ENCODE measurements at places on chromosomes 5 and 9.

DNA sequence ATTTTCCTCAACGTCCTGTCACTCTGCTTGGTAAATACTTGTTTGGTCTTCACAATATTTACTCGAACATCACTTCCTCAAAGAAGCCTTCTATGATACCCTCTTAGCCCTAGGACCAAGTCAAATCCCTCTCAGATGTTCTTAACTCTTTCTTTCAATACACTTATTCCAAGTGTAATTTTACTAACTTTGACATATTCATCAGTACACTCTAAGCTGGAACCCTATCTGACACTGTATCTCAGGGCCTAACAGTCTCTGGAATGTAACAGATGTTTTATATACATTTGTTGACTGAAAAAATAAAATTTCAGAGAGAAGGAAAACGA, 19.6 kb downstream of the SIL1 start:
- DNase-seq: no peak

- DNase-seq: no peak
Observed at GRCh38 chr9:69325409-69326212, 596 bp downstream of the ENTREP1 start.

DNA sequence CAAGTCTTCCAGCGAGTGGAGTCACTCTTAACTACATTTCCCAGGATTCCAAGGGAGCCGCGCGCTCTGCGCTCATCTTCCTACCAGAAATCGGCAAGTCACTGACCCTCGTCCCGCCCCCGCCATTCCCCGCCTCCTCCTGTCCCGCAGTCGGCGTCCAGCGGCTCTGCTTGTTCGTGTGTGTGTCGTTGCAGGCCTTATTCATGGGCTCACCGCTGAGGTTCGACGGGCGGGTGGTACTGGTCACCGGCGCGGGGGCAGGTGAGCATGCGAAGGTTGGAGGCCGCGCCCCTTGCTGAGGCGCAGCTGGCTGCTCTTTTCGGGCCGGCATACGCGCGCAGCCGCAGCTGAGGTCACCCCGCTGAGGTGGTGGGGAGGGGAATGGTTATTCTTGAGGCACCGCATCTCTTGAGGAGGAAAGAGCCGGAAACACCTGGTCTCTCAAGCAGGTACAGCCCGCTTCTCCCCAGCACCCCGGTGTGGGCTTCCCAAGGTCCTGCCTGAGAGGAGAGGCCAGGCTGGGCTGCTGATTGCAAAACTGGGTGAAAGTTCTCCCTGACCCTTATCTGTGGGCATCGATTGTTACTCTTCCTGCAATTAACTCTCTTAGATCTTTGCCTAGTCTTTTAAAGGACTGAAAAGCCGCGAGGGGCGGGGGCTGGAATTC, at the start of gene HSD17B4:
TSS of gene HSD17B4 (plus strand) at position 125 of the 667 bp plus-strand sequence. CDS start at position 204, 79 bp downstream.
- DNase-seq: peak; percentile 73

- DNase-seq: peak; percentile 55
Observed at GRCh38 chr9:110626101-110626829, 42.3 kb upstream of the MUSK start.

GRCh38 chr9:32069169-32069813, 315.2 kb upstream of the ACO1 start:
- DNase-seq: no peak

- DNase-seq: no peak
Observed at GRCh38 chr5:40555886-40556285, 123.8 kb upstream of the PTGER4 start.

- no peak for DNase-seq
Observed at GRCh38 chr9:117415358-117415914, 579 bp upstream of the ASTN2 start.

DNA sequence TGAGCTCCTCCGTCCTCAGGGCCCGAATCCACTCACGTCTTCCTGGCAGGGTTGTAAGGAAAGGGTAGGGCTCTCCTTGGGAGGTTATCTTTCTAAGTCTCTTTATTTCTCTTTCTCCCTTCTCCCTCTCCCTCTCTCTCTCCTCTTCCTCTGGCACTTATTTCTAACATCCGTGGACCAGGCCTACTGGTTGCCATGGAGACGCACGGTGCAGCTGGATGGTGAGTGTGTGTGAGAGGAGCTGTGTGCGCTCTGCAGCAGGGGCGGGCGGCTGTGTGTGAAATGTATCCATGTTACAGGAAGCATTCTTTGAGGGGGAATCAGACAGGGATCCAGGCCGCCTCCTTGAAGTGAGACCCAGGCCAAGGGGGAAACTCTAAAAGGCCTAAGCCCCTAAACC, 32.2 kb downstream of the PCDH1 start:
- DNase-seq: no peak

DNA sequence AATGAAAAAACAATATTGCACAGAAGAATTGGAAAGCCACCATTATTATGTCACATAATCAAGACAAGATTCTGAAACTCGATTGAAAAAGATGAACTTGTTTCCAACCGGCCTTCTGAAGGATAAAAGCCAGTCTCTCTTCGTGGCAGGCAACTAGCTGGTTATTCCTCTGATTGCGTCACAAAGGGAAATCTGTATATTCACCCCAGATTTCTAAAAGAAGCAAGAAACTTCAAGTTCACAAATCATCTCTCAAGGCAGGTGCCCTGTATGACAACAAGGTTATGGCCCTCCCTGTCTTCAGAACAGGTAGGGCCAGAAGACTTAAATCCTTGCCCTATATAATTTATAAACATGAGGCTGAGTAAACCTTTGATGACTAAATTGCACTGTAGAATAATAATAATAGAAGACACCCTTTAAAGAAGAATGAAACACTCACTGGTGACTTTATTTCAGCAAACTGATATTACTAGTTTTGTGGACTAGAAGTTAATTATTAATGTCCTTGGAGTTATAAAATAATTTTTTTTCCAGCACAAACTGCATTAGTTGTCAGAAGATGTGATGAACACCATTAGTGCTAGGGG, 2.9 kb upstream of the KLF4 start:
- DNase-seq: no peak

- DNase-seq: no peak
Observed at GRCh38 chr5:123874600-123875201, 362.7 kb downstream of the CSNK1G3 start.

DNA sequence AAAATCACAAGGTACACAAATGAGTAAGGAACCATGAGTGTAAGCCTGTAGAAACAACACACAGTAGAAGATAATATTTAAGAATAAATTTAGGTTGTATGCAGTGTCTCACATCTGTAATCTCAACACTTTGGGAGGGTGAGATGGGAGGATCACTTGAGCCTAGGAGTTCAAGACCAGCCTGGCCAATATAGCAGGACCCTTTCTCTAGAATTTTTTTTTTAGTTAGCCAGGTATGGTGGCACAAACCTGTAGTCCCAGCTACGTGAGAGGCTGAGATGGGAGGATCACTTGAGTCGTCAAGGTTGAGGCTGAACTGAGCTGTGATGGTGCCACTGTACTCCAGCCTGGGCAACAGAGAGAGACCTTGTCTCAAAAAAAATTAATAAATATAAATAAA, 401.2 kb upstream of the RORB start:
- no peak for DNase-seq

DNA sequence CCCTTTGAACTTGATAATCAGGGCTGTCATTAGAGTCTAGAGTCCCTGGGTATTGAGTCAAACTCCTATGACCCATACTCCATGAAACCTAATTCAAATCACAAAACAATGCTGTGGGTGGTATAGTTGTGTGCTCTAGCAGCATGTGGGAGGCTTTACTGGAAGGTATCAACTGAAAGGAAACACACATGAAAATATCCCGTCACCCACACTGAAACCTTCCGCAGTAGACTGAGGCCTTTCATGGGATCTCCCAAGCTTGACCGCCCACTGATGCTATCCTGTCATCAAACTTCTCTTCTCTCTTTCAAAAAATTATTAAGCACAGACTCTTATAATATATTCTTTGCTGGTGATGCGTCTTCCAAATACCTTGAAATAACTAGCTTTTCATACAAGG, 569.1 kb upstream of the MEF2C start:
- DNase-seq: no peak

GRCh38 chr5:123098767-123099513, 9.9 kb downstream of the PRDM6 start:
- no peak for DNase-seq

- DNase-seq: no peak
Observed at GRCh38 chr5:178308541-178309092, 76.0 kb upstream of the PHYKPL start.

- no peak for DNase-seq
Observed at GRCh38 chr5:21573416-21574314, 1279.5 kb downstream of the CDH12 start.

DNA sequence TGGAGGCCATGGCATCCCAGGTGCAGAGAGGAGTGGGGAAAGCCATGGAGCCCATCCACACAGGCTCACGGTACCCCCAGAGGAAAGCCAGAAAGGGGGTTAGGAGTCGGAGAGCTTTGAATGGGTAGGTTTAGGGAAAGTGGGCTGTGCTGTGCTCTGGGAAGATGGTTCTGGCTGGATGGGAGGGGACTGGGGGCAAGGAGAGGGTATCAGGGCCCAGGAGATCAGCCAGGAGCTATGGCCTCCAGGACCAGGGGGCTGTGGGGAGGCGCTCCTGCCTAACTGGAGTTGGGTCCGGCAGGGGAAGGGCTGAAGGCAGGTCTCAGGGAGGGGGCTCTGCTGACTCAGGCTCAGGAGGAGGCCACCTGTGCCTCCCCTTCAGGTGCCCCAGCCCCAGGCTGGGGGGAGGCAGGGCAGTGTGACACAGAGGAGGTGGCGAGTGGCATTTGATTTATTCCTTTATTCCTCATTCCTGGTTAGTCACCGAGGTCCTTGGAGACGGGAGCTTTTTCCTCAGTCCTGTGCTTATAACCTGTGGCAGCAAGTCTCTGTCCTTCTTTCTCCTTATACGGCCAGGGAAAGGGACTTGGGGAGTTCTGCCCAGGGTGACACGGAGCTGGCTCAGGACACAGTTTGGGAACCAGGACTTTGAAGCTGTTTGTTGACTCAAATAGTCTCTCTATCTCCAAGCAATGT, 60.8 kb downstream of the TSTD2 start:
- no peak for DNase-seq

DNA sequence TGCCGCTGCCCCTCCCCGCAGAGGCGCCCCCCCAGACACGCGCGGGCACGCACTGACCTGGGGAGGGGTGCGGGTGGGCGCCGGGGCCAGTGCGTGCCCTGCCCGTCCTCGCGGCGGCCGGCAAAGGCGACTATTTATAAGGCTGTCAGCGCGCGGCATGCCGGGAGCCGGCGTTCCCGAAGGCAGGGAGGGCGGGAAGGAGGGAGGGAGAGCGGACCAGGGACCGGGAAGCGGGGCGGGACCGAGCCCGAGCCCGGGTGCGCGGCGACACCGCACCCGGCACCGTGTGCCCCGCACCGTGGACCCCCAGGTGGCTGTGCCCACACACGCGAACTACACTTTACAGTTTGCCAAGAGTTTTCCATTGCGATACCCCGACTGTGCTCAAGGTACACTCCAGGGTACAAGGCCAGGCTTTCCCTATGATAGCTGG, at the start of gene AK1:
TSS of gene AK1 (minus strand) at position 110 of the 433 bp plus-strand sequence. CDS start 3,058 bp downstream, outside the sequence.
- DNase-seq: no peak

DNA sequence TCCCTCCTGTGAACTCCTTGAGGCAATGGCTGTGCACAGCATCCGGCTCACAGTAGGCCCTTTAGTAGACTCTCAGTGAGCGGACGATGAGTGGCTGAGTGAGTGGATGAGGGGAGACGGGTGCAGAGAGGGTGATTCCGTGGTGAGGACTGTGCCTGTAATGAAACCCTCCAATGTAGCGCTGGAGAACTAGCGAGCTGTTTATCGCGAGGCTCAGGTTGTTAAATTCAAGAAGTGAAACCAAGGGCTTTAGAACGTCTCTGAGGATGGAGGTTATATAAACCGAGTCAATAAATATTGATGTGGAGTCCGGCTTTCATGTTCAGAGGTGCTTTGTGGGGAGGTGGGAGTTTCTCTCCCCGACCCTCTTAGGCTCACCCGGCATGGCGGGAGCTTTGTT, 53.2 kb downstream of the NSG2 start:
- peak; percentile 3 for DNase-seq

DNA sequence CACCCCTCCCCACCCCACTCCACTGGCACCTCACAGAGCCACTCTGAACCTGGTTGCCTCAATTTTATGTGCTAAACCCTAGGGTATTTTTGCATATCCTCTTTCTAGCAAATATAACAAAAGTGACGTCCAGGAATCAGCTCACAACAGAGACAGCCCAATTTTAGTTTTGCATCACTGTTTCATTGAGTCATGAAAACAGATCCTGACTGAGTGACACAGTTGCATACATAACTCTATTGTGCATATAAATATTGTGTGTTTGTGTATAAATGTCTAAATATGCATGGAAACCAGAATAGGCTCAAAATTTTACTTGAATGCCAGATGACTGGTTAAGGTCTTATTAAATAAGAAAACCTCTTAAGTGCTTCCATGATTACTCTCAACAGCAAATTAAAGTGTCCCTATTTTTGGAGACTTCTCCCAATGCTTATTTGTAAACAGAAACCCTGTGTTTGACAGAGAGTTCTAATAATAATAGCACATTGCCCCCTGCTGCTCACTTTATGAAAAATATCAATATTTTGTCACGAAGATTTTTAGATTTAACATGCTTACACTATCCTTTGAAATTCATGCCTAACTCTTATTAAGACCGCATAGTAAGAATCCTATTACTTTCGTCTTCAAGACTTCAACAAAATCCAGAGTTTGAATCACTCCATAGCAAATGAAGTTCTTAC, 75.5 kb upstream of the PRRC1 start:
- no peak for DNase-seq

DNA sequence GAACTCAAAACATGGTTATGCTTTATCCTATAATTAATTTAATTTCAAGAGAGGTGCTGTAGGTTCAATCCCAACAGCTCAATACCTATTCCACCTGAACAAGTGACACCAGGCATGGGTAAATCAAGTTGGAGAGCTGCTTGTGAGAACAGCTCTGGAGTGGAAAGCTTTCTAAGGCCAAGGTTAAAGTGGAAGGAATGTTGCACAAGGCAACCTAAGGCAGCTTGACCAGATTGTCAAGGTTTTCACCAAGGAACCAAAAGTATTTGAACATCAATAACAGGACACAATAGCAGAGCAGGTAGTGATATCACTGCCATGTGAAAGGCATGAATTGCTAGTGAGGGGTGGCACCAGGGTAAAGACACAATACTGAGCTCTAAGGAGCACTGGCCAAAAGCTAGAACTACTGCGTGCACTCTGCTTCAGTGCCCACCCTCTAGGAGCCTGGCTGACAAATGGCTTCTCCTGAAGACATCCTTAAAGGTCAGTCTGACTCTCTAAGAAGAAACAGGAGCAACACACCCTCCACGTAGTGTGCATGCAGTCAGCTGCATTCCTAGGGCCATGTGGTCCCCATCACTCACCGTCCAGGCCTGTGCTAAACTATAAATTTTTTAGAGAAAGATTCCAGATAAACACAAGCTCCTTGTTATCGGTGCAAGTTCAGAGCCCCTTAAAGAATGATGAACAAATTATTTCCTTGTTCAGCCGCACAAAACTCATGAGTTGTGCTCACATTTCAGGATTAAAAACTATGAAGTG, 677.7 kb upstream of the KLF4 start:
- no peak for DNase-seq

DNA sequence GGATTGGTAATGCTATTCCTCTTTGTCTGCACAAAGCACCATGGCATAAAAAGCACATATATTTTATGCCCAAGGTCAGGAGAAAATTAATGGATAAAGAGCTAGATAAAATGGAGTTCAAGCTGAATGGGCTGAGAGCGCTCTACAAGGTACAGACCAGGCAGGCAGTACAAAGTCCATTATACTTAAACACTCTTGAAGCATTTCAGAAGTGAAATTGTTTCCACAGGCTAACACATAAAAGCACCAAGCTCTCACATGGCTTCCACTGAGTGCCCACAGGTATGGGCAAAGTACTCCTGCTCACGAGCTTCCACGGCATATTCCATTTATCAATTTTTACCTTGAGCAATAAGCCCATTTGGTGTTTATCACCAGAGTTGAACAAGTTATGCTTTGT, 771.2 kb upstream of the DMAC1 start:
- no peak for DNase-seq

GRCh38 chr9:70043689-70044489, at the start of gene MAMDC2:
TSS of gene MAMDC2 (plus strand) at chr9:70043848. CDS start at chr9:70044198, 350 bp downstream.
- DNase-seq: no peak

All from GM12864 (cell line).